ENCODE measurements at places on chromosomes 3 and 15.

GRCh38 chr3:182711853-182712252 lies 81.5 kb upstream of the ATP11B start:
- no peak for DNase-seq

- DNase-seq: no peak
These were observed 1135.7 kb downstream of the IGSF11 start for GRCh38 chr3:117898722-117899522.

DNA sequence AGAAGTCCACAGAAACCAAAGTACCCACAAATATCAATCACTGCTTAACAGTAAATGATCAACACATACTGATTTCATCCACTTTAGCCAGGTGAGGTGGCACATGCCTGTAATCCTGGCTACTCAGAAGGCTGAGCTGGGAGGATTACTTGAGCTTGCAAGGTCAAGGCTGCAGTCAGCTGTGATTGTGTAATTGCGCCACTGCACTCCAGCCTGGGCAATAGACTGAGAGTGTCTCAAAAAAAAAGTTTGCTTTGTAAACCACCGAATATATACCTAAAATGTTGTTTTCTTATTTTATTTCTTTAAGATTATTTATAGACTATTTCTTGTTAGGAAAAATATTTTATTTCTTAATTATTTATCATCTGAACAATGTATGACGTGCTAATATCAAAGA lies 8.7 kb upstream of the ATP13A4 start:
- no peak for DNase-seq

GRCh38 chr3:46954178-46954577 lies 22.4 kb downstream of the CCDC12 start:
- no peak for DNase-seq

DNA sequence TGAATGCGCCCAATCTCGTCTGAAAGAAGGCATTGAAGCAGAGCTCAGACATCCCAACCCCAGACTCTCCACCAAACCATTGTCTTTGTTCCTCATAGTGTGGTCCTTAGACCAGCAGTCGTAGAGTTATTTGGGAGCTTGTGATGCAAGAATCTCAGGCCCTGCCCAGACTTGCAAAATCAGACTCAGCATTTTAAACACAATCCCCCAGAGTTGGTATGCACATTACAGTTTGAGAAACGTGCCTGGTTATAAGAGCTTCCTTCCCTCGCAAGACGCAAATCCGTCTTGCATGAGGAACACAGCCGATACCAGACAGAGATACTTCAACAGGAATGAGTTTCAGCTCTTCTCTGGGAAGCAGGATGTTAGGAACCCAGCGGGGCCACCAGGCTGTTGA lies 38.9 kb upstream of the IREB2 start:
- DNase-seq: no peak

- DNase-seq: no peak
These were observed 32.2 kb upstream of the SNRPA1 start for GRCh38 chr15:101327147-101327740.

- no peak for DNase-seq
These were observed 41.7 kb downstream of the SHC4 start for GRCh38 chr15:48922046-48922445.

DNA sequence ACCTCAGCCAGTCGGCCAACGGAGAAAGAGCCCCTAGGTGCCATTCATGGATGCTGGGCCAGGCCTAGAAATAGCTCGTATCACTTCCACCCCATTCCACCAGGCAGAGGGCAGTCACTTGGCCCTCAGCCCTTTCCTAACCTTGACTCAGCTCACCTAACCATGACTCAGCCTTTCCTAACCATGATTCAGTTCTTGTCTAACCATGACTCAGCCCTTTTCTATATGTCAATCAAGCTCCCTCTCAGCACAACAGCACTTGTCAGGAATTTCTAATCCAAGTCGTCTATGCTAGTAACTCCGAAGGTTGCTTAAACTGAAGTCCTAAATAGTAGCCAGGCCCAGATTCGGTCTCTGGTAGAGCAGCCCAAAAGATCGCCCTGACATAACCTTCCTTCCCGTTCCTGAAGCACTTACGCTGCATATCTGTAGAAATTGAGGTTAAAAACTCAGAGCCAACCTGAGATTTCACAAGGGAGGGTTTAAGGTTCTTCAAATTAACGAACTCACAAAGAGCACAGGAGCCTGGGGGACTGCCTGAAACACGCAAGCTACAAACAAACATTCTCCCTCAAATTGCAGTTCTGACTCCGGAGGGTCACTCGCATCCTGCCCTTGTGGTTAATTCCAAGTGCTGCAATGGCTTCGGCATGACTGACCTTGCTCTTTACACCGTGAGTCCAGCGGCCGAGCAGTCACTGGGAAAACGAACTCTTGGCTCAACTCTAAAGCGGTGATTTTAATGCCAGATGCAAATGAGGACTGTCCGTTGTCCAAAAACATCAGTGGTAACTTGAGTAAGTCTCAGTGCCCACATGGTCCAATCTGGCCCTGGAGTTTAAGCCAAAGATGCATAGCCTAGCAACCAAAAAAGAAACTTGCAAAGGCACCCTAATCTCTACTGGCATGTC lies 99.9 kb downstream of the ADAMTS17 start:
- no peak for DNase-seq

DNA sequence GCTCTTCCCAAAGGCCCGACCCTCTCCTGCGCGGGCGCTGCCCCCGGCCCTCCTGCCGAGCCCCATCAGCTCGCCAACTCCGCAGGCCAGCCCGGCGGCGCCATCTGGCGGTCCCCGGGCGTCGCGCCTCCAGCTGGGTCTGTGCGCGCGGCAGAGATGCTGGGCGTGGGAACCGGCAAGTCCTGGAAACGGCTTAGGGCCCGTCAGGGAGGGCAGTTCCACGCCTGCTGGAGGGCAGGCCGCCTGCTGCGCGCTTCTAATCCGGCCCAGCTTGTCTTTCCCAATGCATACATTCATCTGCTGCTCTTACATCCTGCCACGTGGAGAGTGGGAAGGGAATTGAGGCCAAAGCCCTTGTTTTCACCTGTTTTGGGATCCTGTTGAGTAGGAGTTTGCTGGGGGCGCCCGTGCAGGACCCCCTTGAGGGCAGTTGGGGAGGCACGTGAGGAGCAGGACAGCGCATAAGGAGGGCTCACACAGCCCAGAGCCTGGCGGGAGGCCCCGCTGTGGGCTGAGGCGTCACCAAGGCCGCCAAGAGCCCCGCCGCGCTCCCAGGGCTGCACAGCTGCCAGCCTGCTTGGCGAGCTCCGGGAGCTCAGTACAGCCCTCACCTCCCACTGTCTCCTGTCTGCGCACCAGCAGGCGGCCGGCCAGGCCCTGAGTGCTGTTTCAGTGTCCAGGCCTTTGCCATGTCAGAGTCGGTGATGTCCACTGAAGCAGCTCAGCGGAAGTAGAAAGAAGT lies 165.6 kb downstream of the NSMCE3 start:
- DNase-seq: peak; percentile 80

DNA sequence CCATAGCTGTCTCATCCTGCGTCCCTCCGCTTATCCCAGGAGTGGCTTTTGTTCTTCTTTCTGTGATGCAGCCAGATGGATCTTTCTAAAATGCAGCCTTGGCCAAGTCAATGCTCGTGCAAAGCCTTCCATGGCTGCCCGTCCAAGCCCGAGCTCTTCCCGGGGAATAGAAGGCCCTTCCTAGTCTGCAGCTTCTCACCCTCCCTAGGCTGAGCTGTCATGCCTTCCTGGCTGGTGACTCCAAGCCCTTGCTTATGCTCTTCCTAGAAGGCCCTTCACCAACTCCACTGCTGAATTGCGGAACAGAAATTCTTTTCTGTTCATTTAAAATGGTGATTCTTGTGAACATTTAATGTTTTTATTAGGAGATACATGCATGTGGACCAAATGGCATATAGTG lies 95.9 kb downstream of the SMAD6 start:
- DNase-seq: no peak

GRCh38 chr15:68699881-68700454 lies 120.7 kb downstream of the ANP32A start:
- peak; percentile 63 for DNase-seq

- DNase-seq: no peak
These were observed 8.6 kb downstream of the PAK6 start for GRCh38 chr15:40247406-40247971.

GRCh38 chr3:177306252-177306651 lies 109.0 kb upstream of the TBL1XR1 start:
- no peak for DNase-seq

- DNase-seq: no peak
These were observed 36.6 kb downstream of the FAN1 start for GRCh38 chr15:30940359-30940758.

DNA sequence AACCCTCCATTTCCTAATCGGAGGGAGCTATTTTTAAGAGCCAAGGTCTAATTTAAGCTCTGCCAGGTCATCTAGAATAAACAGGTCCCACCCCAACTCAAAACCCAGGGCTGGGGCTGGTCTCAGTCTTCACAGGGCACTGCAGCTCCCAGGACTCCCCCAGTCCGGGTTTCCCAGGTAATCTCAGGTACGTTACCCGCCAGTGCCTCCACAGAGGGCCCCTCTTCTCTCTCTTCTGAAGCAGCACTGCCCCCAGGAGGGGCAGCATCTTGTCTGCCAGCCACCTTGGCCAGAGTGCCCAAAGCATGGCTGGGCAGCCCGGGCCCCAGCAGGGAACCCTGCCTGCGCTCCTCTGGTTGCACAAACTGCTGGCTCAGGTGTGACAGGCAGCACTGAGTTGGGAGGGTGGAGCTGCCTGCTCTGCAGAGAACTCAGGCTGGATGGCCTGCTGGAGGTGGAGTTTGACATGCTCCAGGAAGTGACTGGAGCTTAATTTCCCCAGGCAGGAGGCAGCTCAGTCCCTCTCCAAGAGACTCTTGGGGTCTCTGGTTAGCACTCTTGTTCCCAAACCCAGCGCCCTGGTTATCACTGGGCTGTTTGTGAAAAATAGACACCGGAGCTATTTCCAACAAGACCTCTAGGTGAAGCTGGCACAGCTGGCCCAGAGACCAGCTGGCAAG lies at the start of gene PLA2G4F:
Gene PLA2G4F, minus strand, starts transcription at position 394 of the 680 bp plus-strand sequence. Its CDS starts 87 bp downstream, at position 307.
- DNase-seq: peak; percentile 41

DNA sequence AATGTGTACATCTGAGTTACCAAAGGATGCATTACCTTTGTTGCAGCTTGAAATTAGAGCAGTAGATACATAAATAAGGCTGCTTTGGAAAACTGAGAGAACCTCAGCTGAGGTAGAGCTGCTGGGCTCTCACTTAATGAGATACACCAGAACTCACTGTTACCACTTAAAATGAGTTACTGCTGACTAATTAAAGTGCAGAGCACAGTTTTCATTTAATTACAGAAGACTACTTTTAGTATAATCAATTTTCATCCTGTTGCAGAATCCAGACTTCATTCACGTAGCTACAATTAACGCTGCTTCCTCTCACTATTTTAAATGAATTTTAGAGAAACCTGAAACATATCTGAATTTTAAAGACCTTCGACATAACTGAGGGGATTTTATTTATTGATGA lies 169.5 kb downstream of the USP13 start:
- no peak for DNase-seq

GRCh38 chr3:100072326-100073048 lies 41.8 kb downstream of the FILIP1L start:
- DNase-seq: no peak

- DNase-seq: no peak
These were observed 71.0 kb downstream of the RPL22L1 start for GRCh38 chr3:170799009-170799408.

DNA sequence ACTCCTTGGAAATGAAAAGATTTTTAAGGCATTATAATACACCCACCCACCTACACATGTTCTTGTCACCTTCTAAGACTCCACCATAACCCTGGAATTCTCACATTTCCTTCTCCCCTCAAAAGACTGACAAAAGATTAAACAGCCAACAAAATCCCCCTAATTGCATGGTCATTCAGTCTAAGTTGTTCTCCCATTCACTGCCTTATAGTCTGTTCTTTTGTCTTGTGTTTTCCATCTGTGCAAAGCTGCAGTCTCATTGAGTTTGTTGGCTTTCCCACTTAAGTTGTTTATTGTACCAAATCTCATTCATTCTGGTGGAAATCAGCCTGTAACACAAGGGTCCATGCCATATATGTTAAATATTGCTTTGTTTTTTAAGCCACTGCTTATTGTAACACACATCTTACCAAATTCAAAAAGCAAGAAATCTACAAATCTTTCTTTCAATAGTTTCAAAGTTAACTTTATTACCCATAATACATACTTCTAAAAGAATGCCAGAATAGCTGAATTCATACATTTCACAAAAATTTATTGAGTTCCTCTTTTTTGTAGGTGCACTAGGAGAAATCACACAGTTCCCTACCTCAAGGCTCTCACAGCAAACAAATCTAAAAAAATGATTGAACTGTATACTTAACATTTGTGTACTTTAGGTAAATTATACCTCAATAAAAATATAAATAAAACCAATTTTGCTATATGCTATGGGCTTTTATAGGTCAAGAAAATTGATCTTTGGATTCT lies 2.4 kb upstream of the RCN2 start:
- no peak for DNase-seq

DNA sequence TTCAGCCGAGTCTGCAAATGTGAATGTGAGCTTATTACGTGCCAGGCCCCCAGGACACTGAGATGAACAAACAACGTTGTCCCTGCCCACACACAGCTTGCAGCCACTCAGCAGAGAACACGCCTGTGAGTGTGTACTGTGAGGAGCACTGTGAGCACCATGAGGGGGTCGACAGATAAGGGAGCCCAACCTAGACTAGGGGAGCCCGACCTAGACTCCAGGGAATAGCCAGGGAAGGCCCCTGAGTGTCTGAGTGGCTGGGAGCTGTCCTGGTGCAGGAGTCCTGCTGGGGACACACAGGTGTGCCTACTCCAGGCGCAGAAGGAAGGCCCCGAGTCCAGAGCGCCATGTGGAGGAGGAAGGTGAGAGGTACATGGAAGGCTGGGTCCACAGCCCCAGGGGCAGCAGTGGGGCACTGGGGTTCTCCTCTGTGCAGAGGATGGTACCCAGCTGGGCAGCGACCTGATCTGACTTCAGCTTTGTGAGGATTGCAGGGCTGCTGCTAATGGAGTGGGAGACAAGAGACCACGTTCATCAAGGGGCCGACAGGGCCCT lies 36.5 kb downstream of the MGLL start:
- DNase-seq: no peak

- DNase-seq: no peak
These were observed 628.4 kb upstream of the ALCAM start for GRCh38 chr3:104738271-104738670.

- DNase-seq: no peak
These were observed 29.6 kb upstream of the SELENOK start for GRCh38 chr3:53921296-53921695.

Data from Right ventricle myocardium superior (tissue), 1 donor.